ENCODE measurements at places on chromosomes 5 and 9.

- no peak for DNase-seq
These were observed 45.0 kb upstream of the SV2C start for GRCh38 chr5:76038212-76038611.

DNA sequence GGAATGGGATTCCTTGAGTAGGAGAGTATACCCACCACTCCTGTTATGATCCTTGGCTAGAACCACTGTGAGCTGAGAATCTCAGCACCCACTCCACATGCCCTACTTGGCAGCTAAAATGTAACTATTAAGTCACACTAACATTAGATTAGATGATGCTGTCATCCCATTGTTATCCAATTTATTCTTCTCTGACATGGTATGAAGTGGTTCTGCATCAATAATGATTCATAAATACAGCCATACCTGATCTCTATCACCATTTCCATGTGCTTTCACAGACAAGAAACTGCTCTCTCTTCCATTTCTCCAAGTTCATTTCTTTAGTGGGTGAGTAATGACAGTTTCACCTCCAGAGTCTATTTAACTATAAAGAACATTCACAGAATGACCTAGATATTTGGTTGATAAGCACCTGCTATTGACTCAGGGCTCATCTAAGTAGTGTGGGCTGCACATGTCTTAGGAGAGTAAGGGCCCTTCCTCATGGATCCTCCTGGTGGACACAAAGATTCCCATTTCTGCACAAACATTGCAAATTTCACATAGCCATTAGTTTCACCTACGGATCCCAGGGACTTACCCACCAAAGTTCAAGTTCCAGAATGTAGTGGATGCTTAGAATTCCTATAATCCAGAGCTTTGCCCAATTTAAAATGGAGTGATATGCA lies 187.9 kb downstream of the EBF1 start:
- DNase-seq, result no peak

- DNase-seq, result no peak
These were observed 69.9 kb upstream of the SPTLC1 start for GRCh38 chr9:92185096-92185495.

DNA sequence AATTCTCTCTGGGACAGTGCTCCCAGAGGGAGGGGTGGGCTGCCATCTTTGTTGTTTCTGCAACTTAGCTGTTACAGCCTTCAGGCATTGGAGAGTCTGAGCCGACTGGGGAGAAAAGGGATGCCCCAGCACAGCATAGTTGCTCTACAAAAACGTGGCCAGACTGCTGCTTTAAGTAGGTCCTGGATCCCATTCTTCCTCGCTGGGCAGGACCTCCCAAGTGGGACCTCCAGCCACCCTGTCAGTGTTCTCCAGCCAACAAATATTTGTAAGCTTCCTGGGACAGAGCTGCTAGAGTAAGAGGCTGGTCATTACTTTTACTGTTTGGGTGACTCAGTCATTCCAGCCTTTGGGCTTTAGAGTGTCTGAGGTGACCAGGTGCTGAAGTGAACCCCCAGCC lies 292.7 kb upstream of the NREP start:
- no peak for DNase-seq

- peak; percentile 19 for DNase-seq
These were observed 153.8 kb upstream of the NR3C1 start for GRCh38 chr5:143557061-143557818.

- DNase-seq, result no peak
These were observed 4.3 kb upstream of the ACER2 start for GRCh38 chr9:19404283-19405075.

DNA sequence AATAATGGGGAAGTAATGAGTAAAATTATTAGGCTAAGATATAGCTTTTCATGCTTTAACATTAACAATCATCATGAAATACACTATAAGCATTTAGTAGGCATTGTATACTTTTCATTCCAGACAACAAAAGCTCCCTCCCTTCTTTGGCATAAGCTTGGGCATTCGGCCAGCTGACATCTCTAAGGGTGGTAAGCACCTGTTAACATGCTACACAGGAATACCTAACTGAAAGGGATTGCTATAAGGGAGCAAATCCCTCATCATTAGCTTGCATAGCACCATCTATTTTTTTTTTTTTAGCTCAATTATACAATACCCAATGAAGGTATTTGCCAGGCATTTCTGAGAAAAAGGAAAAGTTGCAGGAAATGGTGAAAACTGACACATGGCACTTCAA lies 16.6 kb downstream of the STRBP start:
- no peak for DNase-seq

DNA sequence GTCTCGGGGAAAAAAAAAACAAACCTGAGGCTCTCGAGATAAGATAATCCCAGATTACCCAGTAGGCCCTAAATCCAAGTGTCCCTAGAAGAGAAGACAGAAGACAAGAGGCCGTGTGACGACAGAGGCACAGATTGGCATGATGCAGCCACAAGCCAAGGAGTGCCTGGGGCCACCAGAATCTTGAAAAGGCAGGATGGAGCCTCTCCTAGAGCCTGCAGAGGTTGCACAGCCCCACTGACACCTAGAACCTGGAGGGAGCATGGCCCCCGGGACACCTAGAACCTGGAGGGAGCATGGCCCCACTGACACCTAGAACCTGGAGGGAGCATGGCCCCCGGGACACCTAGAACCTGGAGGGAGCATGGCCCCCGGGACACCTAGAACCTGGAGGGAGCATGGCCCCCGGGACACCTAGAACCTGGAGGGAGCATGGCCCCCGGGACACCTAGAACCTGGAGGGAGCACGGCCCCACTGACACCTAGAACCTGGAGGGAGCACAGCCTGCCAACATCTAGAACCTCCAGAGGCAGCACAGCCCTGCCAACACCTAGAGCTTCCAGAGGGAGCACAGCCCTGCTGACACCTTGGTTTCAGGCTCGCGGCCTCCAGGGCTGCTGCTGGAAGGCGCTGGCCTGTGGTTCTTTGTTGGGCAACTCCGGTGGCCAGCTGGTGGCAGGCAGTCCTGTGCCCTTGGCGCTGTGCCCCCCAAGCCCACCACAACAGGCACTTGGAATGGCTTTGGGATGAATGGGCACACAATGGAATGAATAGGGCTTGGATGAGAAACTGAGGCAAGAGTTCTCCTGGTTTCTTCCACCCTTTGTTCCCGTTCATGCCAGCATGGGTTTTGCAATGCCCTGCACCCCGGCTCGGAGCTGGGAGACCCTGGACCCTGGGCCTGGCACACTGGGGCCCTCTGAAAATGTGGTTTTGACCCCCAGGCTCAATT lies 39.2 kb downstream of the VAV2 start:
- DNase-seq, result no peak

DNA sequence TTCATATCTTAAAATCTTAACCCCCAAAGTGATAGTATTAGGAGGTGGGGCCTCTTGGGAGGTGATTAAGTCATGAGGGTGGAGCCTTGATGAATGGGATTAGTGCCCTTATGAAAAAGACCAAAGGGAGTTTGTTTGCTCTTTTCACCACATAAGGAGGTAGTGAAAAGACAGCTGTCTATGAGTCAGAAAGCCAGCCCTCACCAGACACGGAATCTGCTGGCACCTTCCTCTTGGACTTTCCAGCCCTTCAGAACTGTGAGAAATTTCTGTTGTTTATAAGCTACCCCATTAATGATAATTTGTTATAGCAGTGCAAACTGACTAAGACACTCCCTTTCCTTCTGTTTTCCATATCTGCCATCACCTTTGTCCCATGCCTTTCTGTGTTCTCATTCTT lies 20.8 kb downstream of the IFNB1 start:
- DNase-seq, result peak; percentile 79

DNA sequence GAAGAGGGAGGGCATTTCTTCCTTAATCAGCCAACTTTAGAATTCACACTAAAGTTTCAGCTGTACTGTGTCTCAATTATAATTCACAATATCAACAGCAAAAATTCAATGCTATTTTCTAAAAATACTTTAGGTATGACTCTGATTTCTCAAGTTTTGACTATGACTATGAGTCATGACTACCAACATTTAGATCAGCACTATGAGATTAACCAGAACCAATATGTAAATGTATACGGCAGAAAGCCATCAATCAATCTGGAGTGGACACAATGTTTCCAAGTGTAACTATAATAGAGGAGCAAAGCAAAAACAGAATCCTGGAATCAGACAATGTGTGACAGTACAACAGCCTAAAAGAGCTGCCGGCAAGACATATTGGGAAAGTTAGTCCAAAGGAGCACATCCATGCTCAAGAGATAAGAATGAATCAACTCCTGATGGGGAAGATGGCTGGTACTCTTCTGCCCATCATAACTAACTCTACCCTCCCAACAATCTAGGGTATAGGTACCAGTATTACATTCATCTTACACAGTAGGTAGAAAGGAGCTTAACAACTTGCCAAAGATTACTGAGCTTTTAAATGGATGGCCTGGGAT lies 294.4 kb downstream of the SEMA5A start:
- DNase-seq, result no peak

GRCh38 chr5:4939042-4939781 lies 200.9 kb upstream of the ADAMTS16 start:
- peak; percentile 95 for DNase-seq

- DNase-seq, result no peak
These were observed 119.6 kb upstream of the PITX1 start for GRCh38 chr5:135153661-135154060.

DNA sequence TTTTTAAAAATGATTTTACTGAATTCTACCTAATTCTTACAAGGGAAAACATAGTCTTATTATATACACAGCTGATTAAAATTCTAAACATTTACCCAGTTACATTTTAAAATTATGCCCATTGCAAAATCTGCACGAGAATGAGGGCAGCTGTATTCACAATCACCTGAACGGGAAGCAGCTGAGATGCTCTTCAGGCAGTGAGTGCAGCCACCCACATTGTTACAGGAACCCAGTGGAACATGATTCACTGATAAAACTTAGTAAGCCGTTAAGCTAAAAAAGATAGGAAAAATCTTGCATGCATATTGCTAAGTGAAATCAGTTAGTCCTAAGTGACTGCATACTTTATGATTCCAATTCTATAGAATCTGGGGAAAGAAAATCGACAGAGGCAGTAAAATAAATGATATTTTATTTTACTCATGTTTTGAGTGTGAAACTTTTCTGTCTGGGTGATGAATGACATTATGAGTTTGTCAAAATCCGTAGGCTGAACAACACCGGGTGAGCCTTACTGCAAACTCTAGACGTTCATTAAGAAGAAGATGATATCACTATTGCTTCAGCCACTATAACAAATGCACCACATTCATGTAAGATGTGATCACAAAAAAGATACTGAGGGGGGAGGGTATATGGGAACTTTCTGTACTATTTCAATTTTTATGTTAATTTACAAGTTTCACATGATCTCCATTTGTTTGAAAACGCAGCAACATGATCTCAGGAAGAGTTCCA lies 39.1 kb upstream of the FLT4 start:
- no peak for DNase-seq
